ENCODE measurements at places on chromosomes 11 and 22.
A peak's percentile ranks its signal among the peaks of the same experiment; 100 is the strongest.

DNA sequence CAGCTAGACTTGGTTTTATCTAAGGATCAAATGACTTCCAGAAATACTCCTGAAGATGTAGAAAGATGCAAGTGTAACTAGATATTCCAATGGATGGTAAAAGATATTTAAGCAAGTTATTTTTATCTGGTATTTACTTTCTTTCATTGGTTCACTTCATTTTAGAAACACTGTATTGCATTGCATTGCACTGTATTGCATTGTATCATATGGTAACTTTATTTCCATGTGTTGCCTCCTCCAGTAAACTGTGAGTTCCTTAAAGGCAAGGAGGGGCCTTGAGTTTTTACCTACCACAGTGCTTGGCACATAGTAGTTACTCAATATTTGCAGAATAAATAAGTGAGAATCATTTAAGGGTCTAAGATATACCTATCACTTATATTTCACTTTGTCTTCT is 31.8 kb upstream of the FLI1 start:
- no peak for DNase-seq

DNA sequence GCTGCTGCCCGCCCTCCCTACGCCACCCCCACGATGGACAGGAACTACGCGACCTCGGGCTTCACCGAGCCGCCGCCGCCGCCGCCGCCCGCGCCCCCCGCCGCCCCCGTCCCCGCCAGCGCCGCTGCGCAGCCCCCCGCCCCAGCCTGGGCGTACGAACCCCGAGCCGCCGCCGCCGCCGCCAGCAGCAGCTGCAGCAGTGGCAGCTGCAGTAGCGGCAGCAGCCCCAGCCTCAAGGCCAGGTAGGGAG is 407 bp downstream of the QSER1 start:
- DNase-seq, result no peak

GRCh38 chr11:69301455-69302401 is 7.8 kb downstream of the MYEOV start:
- peak; percentile 43 for DNase-seq

- no peak for DNase-seq
Measured at GRCh38 chr11:44787981-44788380, 61.2 kb downstream of the TSPAN18 start.

DNA sequence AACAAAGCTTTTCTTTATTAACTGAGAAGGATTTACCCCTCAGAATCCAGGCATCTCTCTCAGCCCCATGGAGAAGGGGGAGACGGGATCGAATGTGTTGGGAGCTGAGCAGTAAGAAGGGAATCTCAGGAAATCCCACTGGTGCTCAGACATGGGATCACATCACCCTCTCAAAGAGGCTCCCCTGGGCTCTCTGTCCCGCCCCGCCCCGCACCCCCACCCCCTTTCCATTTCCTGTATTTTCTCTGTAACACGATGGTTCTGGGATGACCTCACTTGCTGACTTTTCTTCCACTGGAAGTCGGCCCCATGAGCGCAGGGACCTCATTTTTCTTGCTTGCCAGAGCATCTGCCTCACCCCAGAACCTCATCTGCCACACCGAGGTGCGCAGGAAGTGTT is 100.0 kb downstream of the RPS6KA4 start:
- DNase-seq, result no peak

DNA sequence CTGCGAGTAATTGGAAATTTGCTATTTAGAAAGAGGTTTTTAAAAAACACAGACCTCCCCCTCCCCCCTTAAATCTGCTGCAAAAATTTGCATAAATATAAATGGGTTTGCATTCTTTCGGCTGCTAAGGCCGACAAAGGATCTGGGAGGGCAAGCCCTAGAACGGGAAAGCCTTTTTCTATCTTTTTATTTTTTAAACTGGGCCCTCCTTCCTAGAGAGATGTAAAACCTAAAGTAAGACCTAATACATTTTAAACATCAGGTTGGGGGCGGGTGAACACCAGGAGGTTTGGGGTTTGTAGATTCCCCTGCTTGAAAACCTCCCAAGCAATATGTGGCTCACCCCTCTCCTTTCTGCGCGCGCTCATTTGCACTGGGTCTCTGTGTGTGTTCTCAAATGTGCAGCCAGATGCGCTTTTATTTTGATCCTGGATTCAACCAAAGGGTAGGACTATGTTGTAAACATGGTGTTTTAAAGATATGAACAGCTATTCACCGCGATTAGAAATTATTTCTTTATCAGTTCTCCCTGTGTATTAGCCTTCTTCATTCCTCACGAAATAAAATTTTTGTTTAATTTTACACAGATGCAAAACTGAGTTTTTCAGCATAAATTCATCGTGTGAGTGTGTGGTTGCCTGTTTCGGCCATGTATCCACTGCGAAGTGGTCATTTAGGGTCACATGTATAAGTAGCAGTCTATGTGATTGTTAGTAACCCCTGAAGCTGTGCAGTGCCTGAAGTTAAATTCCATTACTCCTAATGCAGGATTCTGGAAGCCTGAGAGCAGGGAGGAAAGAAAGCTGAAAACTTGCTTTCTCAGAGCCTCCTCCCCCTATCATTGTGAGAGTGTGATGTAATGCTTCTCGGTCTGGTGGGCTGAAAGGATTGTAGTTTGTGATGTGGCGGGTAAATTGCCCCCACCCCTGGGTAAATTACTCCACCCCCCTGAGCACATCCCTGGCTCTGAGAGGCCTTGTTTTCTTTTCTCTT is 988 bp downstream of the TNRC6B start:
- DNase-seq, result peak; percentile 57

- no peak for DNase-seq
Measured at GRCh38 chr11:75555079-75555811, 6.8 kb upstream of the SERPINH1 start.

DNA sequence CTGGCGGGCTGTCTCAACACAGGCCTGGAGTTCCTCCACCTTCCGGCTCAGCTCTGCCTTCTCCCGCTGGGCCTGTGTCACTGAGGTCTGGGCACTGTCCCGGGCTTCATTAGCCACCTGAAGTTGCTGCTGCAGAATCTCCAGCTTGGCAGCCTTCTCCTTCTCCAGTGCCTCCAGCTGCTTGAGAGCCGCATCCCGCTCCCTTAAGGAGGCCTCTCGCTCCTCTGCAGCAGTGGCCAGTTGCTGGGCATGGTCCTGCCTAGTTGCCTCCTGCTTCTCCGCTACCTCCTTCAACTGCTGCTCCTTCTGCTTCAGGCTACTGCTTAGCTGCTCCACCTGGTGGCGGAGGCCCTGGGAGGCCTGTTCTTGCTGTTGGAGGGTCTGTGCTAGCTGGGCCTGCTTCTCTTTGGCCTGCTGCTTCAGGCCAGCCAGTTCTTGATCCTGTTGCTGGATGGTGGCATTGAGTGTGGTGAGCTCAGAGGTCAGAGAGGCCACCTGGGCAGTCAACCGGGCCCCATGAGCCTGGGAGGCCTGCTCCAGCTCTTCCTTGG is 16.9 kb downstream of the IL18BP start:
- no peak for DNase-seq

All from NCI-H1092 treated with DMSO at 0.1 percent for 48 hours (cell line).